ENCODE measurements at places on chromosomes 5 and 9.

DNA sequence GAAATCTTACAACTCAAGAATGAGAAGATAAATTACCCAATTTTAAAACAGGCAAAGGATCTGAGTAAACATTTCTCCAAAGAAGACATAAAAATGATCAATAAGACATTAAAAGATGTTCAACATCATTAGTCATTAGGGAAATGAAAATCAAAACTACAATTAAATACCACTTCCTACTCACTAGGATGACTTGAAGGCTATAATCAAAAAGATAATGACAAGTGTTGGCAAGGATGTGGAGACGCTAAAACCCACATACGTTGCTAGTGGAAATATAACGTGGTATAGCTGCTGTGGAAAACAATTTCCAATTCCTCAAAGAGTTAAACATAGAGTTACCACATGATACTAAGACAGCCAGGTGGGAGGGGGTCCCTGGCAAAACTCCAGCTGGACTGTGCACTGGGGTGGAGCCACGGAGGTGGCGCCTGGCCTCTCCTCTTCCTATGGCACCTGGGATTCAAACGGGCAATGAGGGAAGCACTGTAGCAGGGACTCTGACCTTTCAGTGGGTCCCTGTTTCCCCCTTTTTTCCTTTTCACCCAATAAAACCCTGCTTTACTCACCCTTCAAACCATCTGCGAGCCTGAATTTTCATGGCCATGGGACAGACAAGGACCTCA, 5.9 kb downstream of the ARSB start:
- no peak for DNase-seq

DNA sequence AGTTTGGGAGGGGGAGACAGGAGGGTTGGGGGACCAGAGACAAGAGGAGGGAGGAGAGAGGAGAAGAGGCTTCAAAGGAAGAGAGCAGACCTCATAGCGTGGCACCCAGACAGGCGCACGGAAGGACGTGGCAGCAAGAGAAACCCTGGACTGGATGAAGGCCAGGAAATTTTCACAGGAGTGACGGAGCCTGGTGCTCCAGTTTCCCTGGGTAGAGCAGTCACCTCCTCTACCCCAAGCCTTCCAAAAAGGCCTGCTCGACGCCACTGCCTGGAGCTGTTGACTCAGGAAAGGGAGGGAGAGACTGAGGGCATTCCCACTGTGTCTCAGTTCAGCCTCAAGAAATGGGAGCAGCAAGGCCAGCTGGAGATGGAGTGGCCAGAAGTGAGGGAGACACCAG, 19.3 kb downstream of the AK8 start:
- no peak for DNase-seq

GRCh38 chr5:160486573-160486972, 64.9 kb downstream of the PTTG1 start:
- DNase-seq: no peak

DNA sequence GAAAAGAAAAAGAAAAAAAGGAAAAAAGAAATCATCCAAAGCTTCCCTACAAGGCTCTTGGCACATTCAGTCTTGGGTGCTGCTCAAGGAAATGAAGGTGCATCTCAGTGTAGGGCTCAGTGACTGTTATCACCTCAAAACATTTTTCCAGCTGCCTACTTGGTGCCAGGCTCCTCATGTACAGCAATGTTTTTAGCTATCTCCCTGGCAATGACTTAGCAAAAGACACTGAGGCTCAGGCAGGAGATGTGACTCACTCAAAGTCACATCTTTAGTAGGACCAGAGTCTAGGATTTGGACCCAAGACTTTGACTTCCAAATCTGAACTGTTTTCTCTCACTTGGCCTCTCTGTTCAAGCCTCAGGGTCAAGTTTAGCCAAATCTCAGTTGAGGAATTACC, 264.2 kb downstream of the CRB2 start:
- no peak for DNase-seq

DNA sequence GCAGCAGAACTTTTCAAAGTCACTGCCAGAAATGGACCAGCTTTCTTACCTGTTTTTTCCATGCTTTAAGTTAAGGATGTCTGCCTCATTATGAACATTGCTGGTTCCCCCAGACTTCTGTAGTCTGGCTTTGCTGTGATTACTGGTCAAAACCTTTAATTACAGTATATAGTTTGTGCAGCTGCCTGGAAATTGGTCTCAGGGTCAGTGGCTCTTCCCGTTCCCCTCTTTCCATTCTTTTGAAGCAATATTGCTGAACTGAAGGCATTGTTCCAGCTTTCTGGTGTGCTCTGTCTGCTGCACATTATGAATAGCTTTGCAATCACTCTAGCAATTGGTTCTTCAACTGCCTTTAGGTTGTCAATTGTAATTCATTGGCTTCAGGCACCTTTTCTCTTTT, 206.5 kb downstream of the ARL15 start:
- DNase-seq: peak; percentile 17

- no peak for DNase-seq
These were observed 148.1 kb downstream of the EBF1 start for GRCh38 chr5:158951436-158952247.

- no peak for DNase-seq
These were observed 193.6 kb upstream of the VCAN start for GRCh38 chr5:83277953-83278352.

- DNase-seq: no peak
These were observed 59.7 kb upstream of the ANKRD33B start for GRCh38 chr5:10503997-10504793.

GRCh38 chr5:23012842-23013241, 159.7 kb upstream of the CDH12 start:
- DNase-seq: no peak

DNA sequence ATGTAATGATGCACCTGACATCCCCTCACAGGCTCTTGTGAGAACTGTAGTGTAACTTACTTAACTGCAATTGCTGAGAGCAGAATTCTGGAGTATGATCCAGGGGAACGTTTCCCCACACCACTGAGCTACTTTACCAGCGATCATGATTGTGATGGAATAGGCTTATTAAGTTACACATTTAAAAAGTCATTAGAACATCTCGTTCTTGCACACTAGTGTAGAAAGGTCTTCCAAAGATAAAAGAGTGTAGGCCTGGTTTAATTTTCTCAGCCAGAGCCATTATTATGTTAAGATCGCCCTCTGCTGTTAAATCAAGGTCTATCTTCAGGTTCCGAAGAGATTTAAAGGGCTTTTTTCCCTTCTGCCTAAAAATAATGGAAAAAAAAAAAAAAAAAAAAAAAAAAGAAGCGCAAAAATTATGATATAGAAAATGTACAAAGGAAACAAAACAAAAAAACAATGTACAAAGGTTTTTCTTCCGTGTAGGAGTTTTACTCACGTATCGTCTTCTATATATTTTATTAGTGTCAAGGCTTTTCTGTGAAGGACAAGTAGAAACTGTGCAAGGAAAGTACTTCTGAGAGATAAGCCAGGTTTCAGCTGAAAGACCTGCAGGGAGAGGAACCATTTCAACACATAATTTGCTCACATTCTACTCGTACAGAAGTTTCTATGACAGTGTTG, 18.6 kb upstream of the MOB3B start:
- no peak for DNase-seq

DNA sequence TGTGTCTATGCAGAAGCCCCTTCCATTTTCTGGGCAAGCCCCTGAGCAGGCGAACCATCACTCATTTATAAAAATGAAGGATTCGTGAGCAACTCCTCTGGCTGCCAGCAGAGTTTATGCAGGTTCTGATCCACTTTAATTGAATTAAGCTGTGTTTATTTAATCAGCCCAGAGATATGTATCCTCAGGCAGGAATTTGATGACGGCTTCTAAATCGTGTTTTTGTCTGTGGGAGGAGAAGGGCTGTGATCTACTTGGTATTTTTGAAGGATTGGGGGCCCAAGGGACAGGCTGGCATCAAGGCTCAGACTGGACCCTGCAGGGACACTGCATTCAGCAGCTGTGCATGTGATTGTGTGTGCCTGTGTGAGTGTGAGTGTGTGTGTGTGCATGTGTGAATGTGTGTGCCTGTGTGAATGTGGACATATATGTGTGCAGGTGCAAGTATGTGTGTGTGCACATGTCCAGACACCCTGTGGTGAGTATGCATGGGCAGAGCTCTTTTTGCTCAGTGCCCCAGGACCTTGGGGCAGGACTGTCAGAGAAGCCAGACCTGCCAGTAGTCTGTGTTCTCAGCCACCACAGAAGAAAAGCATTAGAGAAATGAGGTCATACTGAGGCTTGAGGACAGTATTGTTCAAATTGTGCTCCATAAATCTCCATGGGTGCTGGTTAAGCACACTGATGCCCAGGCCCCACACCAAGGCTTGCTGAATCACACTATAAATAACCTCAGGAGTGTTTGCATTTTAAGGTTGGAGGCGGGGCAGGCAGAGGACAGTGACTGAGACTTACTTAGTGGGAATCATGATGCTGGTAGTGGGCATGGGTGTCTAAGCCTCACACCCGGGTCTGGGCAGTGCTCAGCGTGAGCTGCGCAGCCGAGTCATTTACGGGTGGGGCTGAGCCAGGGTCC, 164.0 kb downstream of the CARTPT start:
- no peak for DNase-seq

GRCh38 chr5:73317523-73317922, 131.1 kb downstream of the FOXD1 start:
- DNase-seq: no peak

- no peak for DNase-seq
These were observed 13.3 kb upstream of the FEM1C start for GRCh38 chr5:115557667-115558387.

GRCh38 chr9:134538856-134539566, 102.6 kb upstream of the COL5A1 start:
- DNase-seq: no peak

DNA sequence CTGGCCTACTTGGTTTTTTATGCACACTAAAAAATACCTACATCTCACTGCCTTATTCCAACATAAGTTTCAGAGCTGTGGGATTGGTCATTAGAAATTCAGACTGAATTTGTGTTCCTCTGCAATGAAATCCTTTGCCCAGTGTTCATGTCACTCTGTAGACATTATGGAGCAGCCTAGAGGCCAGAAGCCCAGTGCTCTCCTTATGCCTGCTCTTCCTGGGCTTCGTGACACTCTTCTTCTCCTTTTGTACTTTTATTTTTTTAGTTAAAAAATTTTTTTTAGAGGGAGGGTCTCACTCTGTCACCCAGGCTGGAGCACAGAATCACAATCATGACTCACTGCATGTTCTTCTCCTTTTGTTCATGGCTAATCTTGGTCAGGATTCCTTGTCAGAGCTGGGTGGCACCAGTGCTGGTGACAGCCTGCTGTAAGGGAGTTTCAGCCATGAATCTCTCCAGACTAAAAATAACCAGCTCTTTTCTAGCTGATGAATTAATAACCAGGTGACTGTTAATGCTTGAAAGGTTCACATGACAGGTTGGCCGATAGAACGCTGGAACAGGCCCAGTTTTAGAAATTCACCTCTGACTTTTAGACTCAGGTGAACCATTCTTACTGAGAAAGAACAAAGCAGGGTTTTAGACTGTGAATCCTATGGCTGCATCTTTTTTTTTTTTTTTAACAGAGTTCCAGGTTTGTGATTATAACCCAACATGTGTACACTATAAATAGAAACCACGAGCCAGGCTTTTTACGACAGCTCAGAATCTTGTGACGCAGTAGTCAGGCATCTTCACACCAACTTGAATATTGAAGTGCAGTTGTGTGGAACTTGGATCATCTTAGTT, 34.1 kb upstream of the C5orf47 start:
- DNase-seq: no peak

GRCh38 chr5:107092695-107093094, 578.0 kb downstream of the EFNA5 start:
- no peak for DNase-seq
